ENCODE measurements at places on chromosomes 11 and 22.
A peak's percentile ranks its signal among the peaks of the same experiment; 100 is the strongest.

DNA sequence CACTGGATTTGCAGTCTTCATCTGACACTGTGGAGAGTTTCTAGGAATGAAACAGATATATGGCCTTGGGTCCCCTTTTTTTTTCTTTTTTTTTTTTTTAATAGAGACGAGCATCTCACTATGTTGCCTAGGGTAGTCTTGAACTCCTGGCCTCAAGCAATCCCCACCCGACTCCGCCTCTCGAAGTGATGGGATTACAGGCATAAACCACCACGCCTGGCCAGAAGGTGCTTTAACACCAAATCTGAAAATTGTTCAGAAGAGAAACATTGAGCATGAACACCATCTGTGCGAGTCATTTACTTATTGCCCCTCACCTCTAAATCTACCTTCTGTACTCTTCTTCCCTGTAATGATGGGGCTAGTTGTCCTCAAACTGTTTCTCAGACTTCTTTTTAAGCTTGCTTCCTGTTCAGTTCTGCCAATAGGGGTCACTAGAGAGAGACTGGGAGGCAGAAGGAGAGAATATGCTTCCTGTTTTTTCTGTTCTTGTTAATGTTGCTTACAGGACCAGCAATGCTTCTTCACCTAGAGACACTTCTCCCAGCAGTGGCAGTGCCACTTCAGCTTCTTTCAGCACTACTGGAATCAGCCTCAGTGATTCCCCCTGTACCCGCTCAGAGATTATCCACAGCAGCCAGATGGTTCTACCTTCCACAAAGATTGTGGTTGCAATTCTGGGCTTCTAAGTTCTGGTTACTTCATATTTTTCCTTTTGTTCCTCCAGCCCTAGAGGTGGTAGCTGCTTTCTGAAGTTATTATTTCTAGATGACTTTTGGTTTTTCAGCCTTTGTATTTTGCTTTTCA, 20.8 kb upstream of the ZBED5 start:
- no peak for DNase-seq

GRCh38 chr11:114291381-114291780, 4.8 kb upstream of the NNMT start:
- no peak for DNase-seq

GRCh38 chr11:92480499-92480898, 255.9 kb downstream of the FAT3 start:
- DNase-seq, result no peak

DNA sequence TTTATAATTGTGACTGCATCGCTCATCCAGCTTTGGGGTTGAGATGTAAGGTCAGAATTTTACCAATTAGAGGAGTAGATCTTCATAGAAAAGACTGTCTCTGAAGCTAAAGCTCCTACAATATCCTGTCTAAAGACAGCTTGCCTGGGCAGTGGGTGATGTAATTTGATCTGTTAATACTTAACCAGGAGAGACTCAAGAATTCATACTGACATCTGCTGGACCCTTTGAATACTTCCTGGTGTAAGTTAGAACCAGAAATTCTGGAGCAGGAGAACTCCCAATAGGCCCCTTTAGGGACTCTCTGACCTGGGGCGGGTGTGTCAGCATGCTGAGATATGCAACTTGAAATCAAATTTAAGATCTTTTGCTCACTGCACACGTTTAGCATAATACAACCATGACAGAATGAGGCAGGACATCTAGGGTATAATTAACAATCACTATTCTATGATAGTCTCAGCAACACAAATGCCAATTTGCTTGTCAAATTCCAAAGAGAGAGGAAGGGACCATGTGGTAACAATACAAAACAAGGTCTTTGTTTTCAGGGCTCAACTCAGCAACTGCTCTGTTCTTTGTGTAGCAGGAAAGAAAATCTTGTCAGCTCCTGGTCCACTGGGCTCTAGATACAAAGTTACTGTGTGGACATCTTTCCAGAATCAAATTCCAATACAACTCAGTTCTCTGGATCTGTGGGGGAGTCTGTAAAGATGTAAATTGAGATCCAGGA, 143.9 kb downstream of the INSC start:
- DNase-seq, result no peak

- peak; percentile 61 for DNase-seq
These were observed 6.6 kb upstream of the ARAP1 start for GRCh38 chr11:72758690-72759389.
